ENCODE measurements at places on chromosomes 1 and 21.

DNA sequence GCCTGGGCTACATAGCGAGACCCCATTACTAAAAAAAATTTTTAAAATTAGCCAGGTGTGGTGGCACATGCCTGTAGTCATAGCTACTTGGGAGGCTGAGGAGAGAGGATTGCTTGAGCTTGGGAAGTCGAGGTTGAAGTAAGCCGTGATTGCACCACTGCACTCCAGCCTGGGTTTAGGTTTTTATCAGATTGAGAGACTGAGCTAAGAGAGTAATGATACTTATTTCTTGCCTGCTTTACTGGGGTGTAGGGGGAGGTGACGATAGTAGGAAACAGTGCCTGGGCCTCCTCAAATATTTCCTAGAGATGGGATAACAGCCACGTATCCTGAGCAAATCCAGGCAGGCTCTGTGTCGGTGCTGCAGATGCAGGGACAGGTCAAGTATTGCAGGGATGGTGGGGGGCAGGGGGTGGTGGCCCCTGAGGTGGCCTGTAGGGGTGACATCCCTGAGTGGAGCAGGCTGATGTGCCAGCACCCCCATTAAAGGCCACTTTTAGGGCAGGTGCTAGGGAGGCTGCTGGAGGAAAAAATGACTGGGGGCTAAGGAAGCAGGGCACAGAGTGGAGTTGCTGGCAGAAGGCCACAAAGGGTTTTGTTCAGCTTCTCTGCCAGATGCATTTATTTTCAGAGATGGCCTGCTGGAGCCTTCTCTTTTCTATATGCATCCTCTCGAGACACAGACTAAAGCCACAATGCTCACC is 130.5 kb downstream of the RHOU start:
- DNase-seq = no peak

- peak; percentile 88 for DNase-seq
Observed at GRCh38 chr1:32798191-32798590, 19.0 kb downstream of the YARS1 start.

DNA sequence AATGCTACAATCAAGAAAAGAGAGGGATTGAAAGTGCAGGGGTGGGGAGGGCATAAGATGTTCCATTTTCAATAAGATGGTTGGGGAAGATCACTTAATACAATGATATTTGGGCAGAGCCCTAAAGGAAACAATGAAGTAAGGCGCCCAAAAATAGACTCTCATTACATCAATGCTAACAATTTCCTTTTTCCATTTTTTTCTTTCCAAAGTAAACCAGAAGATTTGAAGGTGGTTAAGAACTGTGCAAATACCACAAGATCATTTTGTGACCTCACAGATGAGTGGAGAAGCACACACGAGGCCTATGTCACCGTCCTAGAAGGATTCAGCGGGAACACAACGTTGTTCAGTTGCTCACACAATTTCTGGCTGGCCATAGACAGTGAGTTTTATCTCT is 16.8 kb downstream of the IFNAR2 start:
- no peak for DNase-seq

GRCh38 chr1:6170742-6171201 is 9.3 kb downstream of the CHD5 start:
- no peak for DNase-seq
